ENCODE measurements at places on chromosomes 6 and 20.

GRCh38 chr6:11397622-11398450, 139.7 kb upstream of the TMEM170B start:
- DNase-seq = no peak

- DNase-seq = no peak
Measured at GRCh38 chr6:111461860-111462259, 21.2 kb downstream of the REV3L start.

- no peak for DNase-seq
Measured at GRCh38 chr6:37959061-37959460, 139.5 kb downstream of the ZFAND3 start.

DNA sequence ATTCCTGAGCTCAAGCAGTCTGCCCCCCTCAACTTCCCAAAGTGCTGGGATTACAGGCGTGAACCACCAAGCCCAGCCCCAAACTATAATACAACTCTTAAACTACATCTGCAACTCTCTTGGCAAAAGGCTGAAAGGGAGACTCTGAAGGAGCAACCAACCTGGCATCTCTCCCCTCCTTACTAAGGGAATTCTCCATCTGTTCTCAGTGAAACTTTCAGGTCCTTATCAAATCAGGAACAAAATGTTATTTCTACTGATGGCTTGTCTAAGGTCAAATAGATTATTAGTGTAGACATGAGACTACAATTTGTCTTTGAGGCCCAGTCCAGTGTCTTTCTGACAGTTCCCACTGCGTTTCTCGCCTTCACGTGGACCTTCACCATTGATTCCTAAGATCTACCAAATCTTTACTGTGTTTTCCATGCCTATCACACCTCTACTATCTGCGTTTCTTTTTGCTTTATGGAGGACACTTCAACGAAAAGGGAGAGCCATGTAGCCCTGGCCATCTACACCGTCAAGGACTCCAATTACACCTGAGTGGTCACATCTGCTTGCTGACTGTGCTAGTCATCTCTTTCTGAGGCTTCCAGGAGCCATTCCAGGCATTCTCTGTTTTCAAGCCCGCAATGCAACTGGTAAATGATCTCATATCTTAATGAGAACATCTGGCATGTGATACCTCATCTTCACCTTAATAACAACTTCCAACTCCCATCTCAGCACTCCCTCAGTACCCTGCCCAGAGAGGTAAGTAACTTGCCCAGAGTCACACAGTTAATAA, 405.7 kb upstream of the CITED2 start:
- no peak for DNase-seq

- DNase-seq = no peak
Measured at GRCh38 chr6:35042031-35042815, 98.9 kb downstream of the TCP11 start.

GRCh38 chr20:37917461-37917860, 14.5 kb downstream of the VSTM2L start:
- DNase-seq = no peak

DNA sequence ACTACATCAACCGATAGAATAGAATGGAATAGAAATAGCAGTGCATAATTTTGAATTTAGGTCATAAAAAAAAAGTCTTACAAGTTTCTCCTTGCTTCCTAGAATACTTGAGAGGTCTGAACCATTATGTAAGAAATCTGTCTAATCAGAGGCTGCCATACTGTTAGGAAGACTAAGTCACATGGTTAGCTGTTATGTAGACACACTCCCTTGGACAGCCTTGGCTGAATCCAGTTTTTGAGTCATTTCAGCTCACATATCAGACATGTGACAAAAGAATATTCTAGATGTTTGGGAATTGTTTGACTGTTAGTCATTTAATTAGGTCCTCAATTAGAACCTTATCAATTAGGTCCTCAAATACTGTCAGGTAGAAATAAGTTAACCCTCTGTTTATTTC, 1601.4 kb downstream of the GRIK2 start:
- DNase-seq = no peak

GRCh38 chr6:145848541-145848940, 33.9 kb upstream of the FBXO30 start:
- no peak for DNase-seq

DNA sequence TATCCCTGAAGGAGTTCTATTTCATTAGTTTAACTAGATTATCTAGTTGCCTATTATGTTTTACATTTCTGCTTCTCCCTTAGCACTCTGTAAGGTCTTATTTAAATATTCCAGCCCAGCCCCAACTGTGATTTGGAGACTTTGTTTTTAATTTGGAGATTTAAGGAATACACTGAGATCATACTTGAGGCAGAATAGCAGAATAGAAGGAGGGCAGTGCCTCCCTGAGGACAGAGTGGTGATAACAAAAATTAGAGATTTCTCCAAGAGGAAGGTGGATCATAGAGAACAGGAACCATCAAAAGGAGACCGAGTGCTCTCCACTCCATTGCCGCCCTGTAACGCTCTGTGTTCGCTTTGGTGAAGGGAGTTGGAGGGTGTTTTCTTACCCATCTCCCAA, 14.8 kb upstream of the CD164 start:
- DNase-seq = no peak

DNA sequence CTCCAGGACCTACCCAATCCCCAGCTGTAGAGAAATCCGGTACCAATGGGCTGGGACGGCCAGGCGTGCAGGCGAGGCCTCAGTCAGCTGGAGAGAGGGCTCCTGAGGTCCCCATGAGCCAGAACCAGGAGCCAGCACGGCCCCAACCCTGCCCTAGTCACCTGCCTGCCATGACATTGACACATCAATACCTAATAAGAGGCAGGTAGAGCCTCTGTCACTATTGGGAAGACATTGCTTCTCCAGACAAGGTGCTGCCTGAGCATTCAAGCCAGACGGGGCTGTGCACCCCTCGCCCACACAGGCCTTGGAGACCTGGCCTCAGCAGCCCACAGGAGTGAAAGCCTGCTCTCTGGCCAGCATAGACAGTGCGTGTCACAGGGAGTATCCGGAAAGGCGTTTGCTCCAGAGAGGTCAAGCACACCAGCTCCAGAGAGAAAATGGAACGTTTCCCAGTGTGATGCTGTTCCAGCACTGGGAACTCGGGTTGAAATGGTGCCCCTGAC, 3.5 kb downstream of the DLL1 start:
- DNase-seq = no peak

DNA sequence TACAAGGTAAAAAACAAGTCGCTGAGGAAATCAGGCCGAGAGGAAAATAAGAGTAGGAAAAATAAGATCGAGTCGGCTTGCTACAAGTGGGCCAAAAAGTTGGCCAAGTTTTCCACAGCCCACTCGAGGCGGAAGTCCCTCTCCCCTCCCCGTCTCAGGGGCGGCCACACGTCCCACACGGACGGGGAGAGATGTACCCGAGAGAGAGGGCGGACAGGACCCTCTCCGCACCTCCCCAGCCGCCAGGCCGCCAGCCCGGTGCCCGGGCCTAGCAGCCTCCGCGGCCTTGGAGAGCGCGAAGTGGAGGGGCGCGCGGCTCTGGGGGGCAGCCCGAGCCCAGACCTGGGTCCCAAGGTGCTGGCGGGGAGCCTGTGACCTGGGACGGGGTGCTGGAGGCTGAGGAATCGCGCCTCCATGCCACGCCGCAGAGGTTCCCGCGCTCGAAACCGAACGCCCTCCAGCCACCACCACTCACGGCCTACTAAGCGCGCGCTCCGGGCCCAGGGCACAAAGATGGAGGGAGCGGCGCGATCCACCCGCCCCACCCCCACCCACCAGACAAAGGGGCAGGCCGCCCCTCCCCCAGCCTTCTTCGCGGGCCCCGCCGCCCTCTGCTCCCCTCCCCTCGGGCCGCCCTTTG, 1.9 kb upstream of the HMGA1 start:
- DNase-seq = no peak

GRCh38 chr20:61396262-61396848, 144.3 kb downstream of the CDH4 start:
- DNase-seq = no peak

- DNase-seq = no peak
Measured at GRCh38 chr6:912871-913835, 220.2 kb upstream of the EXOC2 start.

DNA sequence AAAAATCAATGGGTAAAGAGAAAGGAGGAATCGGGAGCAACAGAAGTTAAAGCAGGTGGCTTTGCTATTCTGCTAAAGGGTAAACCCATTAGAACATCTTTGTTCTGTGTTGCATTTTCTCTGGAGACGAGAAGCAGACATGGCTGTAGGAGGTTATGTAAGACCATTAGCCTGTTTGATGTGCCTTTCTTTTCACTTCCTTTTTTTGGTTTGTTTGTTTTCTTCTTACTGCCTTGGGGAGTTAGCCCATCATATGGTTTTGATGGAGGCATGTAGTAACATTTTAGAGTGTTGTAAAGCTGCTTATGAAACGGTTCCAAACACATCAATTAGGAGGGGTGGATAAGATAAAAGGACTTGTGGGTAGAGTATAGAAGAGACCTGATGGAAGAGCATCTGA, 131.0 kb downstream of the DOK5 start:
- no peak for DNase-seq

DNA sequence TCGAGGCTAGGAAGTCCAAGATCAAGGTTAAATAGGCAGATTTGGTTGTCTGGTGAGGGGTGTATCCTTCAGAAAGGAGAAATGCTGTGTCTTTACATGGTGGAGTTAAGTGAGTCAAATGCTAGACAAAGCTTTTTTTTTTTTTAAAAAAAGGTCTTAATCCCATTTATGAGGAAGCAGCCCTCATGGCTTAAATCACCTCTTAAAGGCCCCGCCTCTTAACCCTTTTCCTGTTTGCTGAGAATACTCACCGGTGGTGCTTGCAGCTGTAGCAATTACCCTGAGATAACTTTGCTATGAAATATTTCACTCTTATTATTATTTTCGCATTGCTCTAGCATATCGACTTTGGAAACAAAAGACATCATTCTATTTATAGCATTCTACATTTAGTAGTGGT, 30.8 kb downstream of the FBXO30 start:
- DNase-seq = no peak

- no peak for DNase-seq
Measured at GRCh38 chr6:117387454-117387974, 38.2 kb downstream of the ROS1 start.

GRCh38 chr20:46595933-46596332, 45.5 kb upstream of the OCSTAMP start:
- DNase-seq = no peak

GRCh38 chr6:33613795-33614168, 7.3 kb upstream of the ITPR3 start:
- peak; percentile 62 for DNase-seq

DNA sequence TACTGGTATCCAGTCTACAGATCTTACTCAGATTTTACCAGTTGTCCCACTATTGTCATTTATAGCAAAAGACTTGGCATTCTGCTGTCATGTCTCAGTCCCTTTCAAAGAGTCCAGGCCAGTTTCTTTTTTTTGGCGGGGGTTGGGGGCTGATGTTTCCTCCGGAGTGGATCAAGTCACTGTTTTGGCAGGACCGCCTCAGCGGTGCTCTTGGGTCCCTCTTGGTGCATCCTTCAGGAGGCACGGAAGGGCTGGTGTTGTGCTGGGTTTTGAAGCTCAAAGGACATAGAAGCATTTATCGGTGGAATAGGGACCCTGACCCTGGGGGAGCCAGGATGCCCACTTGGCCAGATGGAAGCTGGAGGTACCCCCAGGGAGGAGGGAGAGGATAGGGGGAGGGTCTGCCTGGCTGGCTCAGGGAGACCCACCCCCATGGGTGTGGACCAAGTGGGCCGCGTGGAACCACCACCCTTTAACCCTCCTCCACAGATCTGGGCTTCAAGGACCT, 10.8 kb downstream of the RBCK1 start:
- no peak for DNase-seq

DNA sequence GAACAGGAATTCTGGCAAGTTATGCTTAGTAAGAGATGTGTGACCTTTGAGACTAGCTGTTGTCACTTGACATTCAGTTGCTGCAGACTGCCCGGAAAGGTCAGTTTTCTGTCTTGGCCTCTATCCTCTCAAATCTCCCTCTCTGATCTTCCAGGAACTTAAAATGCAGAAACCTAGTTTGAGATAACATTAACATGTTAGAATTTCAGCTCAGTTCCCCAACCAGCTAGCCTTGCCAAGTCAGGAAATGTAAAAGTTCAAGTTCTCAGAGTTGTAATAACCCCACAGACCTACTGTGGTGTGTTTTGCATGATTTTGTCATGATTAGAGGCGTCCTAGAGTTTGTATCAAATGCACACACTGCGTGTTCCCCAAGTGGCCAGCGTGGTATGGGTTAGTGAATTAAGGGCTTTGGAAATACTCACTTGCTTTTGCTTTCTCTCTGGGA, 46.6 kb downstream of the DUSP22 start:
- DNase-seq = no peak

- no peak for DNase-seq
Measured at GRCh38 chr6:142867988-142868812, 76.8 kb downstream of the HIVEP2 start.

GRCh38 chr6:48147051-48147450, 36.1 kb upstream of the PTCHD4 start:
- DNase-seq = no peak

GRCh38 chr20:34093895-34094294, 18.1 kb downstream of the EIF2S2 start:
- DNase-seq = no peak

DNA sequence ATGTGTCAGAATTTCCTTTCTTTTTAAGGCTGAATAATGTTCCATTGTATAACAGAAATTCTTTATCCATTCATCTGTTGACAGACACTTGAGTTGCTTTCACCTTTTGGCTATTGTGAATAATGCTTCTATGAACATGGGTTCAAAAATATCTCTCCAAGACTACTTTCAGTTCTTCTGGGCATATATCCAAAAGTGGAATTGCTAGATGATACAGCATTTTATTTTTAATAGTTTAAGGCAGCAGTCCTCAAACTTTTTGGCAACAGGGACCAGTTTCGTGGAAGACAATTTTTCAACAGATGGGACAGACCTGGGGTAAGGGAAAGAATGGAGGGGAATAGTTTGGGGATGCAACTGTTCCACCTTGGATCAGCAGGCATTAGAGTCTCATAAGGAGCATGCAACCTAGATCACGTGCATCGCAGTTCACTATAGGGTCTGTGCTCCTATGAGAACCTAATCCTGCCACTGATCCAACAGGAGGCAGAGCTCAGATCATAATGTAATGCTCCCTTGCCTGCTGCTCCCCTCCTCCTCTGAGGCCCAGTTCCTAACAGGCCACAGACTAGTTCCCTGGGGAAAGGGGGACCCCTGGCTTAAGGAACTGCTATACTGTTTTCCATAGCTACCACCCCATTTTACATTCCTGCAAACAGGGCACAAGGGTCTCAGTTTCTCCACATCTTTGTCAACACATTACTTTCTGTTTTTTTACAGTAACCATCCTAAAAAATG, 239.9 kb upstream of the RNF217 start:
- no peak for DNase-seq

- no peak for DNase-seq
Measured at GRCh38 chr20:433300-433975, 25.3 kb downstream of the RBCK1 start.

DNA sequence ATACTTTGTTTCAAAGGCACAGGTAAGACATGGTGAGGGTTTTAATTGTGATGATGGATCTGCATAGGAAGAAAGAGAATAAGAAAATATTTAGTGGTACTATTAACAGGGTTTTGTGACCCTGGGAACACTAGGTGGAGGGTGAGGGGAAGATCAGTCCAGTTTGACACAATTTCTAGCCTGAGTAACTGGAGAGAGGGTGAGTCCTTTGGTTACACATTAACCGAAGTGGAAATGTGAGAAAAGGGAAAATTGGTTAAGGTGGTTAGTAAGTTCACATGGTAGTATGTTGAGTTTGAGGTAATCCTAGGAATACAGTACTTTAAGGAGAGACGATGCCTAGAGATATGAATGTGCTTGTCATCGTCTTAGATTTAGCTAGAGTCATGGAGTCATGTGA, 54.8 kb upstream of the POU3F2 start:
- DNase-seq = no peak
